Fibroblast of skin of scalp (primary cell): ENCODE measurements at places on chromosomes 4 and X.

- no peak for DNase-seq
Observed at GRCh38 chr4:172895699-172896098, 272.9 kb upstream of the GALNT7 start.

- DNase-seq: no peak
Observed at GRCh38 chr4:8205241-8205707, 6.2 kb downstream of the SH3TC1 start.

DNA sequence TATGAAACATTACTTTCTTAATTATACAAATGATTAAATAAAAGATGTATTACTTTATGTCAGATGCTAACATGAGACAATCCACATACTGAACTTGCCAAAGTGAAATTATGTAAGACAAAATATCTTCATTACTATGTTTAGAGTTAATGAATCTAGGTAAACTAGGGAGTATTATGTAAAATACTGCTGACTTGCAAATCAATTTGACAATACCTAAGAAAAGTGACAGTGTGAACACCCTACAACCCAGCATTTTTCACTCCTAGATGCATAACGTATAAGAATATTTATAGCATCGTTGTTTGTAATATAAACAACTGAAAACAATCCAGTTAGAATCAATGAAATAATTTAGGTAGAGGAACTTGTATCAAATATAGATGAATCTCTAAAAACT, 546.3 kb downstream of the MAGEB5 start:
- no peak for DNase-seq

- no peak for DNase-seq
Observed at GRCh38 chr4:61239250-61239649, 39.1 kb downstream of the ADGRL3 start.

DNA sequence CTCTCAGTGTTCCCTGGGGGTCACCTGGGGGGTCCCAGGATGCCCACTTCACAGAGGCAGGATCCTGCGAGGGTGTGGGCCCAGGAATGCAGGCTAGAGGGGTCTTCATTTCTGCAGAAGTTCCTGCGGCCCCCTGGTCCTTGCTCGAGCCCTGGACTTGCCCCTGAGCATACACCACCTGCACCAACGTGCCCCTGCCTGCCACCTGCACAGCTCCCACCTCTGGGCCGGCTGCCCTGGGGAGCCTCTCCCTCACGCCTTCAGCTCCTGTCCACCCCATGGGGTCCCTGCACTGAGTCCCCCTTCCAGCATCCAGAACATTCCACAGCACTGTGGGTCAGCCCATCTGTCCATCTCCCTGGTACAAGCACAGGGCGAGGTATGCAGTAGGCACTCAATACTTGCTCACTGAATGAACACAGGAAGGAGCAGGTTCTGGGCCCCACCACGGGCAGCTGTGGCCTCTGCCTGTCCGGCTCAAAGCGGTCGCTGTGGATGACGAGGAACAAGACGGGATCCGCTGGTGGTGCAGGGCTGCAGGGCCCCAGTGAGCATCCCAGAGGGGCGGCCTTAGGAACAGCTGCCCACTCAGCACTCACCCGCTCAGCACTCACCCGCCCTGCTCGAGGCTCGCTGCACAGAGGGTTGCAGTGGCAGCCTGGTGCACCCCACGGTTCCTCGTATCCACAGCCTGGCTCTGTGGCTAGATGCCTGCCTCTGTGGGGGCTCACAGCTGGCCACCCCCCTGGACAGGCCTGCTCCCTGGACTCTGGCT, 70.5 kb upstream of the MXD4 start:
- no peak for DNase-seq

- no peak for DNase-seq
Observed at GRCh38 chrX:149803458-149804062, 21.8 kb downstream of the MAGEA9 start.

- DNase-seq: no peak
Observed at GRCh38 chr4:174538123-174538875, 16.0 kb upstream of the HPGD start.

- DNase-seq: no peak
Observed at GRCh38 chrX:12986886-12987285, 12.0 kb downstream of the TMSB4X start.

DNA sequence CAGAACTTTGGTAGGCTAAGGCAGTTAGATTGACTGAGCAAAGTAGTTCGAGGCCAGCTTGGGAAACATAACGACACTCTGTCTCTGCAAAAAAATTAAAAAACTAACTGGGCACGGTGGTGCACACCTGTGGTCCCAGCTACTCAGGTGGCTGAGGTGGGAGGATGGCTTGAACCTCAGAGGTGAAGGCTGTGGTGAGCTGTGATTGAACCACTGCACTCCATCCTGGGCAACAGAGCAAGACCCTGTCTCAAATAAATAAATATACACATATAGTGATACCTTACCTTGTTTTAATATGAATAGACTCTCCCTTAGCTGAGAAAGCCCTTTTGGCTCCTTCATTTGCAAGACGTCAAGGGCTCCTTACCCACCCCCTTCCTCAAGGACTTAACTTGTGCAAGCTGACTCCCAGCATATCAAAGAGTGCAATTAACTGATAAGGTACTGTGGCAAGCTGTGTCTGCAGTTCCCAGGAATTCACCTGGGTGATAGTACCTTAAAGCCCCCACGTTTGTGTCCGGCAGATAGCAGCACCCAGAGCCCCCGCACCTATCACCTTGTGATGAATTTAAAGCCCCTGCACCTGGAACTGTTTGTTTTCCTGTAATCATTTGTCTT, 655.6 kb upstream of the GALNTL6 start:
- DNase-seq: no peak

- peak; percentile 42 for DNase-seq
Observed at GRCh38 chr4:153362184-153362583, 17.7 kb downstream of the MND1 start.
